ENCODE measurements at places on chromosomes 16 and 17.

DNA sequence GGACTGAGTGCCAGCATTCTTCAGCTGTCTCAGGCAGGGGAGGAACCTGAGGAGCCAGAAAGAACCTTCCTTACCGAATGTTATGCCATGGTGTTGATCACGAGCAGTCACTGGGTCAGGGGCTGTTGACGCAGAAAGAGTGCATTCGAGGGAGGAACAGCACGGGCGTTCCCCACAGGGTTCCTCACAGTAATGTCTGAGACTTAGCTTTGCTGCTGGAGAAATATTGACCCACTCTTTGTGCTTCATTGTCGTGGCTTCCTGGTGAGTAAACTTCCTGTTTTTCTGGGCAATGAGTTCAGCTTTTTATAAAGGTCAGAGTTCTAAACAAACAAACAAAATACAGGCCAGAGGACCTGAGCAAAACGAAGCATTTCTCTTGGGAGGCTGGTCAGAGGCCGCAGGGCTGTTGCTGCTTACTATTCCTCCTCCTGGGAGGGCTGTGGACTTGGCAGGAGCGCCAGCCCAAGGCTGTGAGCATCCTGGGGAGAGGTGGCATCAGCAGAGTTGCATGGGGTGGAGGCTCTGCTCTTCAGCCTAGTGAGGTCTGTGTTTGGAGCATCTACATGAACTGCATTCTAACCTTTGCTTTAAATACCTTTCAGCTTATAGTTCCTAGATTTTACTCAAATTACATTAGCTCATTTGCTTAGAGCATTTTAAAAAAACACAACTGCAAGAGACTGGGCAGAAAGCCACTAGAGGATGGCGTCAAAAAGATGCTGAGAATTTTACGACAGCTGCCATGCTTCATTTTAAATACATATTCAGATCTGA, 143.1 kb upstream of the CACNG5 start:
- DNase-seq = no peak

- DNase-seq = peak; percentile 55
These were observed 113.3 kb downstream of the AATF start for GRCh38 chr17:37062021-37062420.

DNA sequence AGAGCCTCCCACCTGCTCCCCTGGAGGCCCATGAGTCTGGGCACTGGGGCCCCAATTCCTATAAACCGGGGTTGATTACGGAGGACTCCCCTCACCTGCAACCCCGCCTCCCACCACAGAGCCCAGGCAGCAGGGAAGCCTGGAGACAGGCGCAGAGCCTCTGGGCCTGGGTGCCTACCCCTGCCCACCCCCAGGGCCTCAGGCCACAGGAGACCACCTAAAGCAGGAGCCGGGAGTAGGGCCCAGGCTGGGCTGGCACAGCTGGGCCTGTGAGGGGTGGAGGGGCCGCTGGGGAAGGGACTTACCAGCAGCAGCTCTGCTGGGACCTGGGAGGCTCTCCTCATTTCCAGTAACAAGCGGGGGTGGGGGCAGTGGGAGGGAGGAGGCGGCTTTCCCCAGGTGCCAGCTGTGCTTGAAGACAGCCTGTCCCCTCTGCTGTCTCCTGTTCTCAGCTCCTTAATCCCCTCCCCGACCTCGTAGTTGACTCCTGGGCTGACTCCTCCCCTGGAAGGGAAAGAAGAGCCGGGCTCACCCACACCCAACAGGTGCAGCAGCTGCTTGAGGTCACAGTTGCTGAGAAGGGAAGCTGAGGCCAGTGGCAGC, 46.8 kb downstream of the TMEM235 start:
- DNase-seq = peak; percentile 89

GRCh38 chr17:60102632-60103096, 23.9 kb upstream of the HEATR6 start:
- DNase-seq = no peak

- peak; percentile 98 for DNase-seq
These were observed 88.9 kb upstream of the HLF start for GRCh38 chr17:55175788-55176427.

- no peak for DNase-seq
These were observed 49.8 kb downstream of the IRF8 start for GRCh38 chr16:85948616-85949265.

GRCh38 chr17:65102788-65103187, 34.4 kb upstream of the RGS9 start:
- DNase-seq = no peak
